ENCODE measurements at places on chromosomes 11 and 22. TPM values are rescaled to one million over a fixed set of nuclear protein-coding genes. Genes with fewer than 3 reads are reported as not detected.

- no peak for DNase-seq
- H3K4me1 ChIP-seq: no peaks in the 10 kb centered on the region
- H3K27me3 ChIP-seq: no peaks in the 10 kb centered on the region
- H3K36me3 ChIP-seq: no peaks in the 10 kb centered on the region
- H3K4me3 ChIP-seq: no peak overlapping the region
- no peak overlapping the region for H3K27ac ChIP-seq
These were observed 8.0 kb upstream of the CLCF1 start for GRCh38 chr11:67381244-67381972.

DNA sequence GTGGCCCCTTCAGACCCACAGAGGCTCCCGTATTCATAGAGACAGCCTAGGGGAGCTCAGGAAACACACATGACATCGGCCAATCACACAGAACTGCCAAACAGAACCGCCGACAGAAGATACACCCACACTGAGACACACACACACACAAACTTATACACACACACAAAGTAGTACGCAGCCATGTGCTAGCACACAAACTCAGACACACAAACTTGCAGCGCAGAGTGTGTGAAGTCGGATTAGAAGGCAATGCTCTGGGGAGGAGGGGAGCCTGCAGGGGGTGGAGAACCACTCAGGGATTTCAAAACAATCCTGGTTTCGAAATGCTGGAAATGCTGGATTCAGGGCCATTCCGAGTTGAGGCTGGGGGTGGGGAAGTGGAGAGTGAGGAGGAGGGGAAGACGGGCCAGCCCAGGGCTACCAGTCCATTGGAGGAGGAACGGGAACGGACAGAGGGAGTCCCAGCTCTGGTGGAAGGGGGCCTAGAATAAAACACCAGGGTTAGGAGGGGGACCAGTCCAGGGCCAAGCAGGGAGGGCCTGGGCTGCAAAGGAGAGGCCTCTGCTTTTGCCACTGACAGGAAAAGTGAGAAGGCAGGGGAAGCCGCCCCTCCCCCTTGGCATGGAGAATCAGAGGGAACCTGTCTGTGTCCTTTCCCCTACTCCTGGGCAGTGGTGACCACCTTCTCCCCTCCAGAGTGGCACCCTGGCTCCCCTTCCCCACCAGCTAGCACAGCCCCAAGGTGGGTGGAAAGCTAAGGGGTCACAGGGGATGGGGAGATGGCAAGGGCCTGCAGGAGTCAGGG, 4.4 kb downstream of the BCL9L start:
- H3K27me3 ChIP-seq: no peaks in the 10 kb centered on the region
- H3K4me1 ChIP-seq: peaks cover 81% of the 10 kb centered on the region
- peak overlapping the region; percentile 55 for H3K27ac ChIP-seq

- peaks cover 90% of the 10 kb centered on the region for H3K36me3 ChIP-seq
- no peak overlapping the region for H3K4me3 ChIP-seq
- H3K4me1 ChIP-seq: peaks cover 16% of the 10 kb centered on the region
These were observed 41.1 kb downstream of the SGSM3 start for GRCh38 chr22:40411506-40411861.

DNA sequence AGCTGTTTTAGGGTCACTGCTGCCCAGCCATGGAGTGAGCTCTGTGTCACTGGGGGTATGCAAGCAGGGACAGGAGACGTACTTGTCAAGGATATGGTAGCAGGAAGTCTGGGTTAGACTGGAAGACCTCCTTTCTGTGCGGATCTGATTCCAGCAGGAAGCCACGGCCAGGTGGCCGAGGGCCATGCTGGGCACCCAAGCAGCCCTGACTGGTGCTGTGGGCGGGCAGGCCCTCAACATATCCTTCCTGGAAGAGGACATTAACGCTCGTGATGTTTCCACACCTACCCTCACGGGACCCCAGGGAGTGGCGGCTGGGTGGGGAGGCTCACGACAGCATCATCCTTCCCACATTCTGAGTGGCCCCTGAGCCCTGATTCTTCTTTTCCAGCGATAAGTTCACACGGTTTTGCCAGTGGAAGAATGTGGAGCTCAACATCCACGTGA, 8.7 kb upstream of the ANKRD13D start:
- DNase-seq: no peak
- H3K27me3 ChIP-seq: no peaks in the 10 kb centered on the region
- H3K4me3 ChIP-seq: no peak overlapping the region
- peak overlapping the region; percentile 64 for H3K27ac ChIP-seq

DNA sequence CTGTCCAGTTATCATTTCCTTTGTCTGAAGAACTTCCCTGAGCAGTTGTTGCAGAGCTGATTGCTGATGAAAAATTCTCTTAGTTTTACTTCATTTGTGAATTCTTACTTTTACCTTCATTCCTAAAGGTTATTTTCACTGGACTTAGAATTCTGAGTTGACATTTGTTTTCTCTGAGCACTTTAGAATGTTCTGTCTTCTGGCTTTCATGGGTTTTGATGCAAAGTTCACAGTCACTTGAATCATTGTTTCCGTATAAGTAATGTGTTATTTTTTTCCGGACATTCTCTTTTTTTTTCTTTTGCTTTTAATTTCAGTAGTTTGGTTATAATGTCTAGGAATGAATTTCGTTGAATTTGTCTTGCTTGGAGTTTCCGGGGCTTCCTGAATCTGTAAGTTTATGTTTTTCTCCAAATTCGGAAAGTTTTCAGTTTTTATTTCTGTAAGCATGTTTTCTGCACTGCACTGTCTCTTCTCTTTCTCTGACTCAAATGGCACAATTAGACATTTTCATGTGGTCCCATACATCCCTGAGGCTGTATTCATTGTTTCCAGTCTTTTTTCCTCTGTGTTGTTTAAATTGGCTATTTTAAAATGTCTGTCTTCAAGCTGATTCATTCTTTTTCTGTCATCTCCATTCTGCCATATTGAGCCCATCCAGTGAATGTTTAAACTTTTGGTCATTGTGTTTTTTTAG, 68.5 kb upstream of the NARS2 start:
- H3K27ac ChIP-seq: no peak overlapping the region
- no peaks in the 10 kb centered on the region for H3K4me1 ChIP-seq
- no peaks in the 10 kb centered on the region for H3K36me3 ChIP-seq

Gene SLC1A2
- 2.3 TPM for polyA plus RNA-seq

Gene DBX1
- polyA plus RNA-seq: not detected

Gene NEFH
- polyA plus RNA-seq: 0.14 TPM
